ENCODE measurements at places on chromosomes 12 and 14.

DNA sequence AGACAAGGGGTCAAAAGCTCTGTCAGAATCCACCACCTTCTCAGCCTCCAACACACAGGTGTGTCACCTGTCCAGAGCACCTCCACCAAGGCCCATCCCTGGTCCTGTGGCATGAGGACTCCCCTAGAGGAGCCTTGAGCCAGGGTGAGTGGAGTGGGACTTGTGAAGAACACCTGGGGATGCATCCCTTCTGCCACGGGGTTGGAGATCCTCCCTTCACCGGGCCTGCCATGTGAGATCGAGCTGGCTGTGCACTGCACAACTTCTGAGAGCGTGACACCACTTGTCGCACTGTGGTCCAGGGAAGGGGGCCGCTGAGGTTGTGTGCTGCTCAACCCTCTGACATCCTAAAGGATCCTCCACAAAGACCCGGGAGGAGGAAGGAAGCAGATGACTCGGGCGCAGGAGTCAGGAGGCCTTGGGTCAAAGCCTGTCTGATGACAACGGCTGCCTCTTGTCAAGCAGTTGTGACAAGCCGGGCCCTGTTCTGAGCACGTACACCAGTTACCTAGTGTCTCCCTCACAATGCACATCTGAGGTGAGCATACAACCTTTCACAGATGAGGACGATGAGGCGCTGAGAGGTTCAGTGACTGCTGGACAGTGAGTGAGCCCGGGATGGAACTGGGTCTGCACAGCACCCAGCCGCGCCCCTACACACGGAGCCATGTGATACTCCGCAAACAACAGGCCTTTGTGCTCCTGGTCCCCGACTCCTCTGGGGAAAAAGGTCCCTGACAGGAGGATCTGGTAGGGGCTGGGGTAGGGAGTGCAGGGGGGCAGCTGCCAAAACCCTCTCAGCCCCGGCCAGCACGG is 35.6 kb downstream of the CHGA start:
- DNase-seq, result no peak

DNA sequence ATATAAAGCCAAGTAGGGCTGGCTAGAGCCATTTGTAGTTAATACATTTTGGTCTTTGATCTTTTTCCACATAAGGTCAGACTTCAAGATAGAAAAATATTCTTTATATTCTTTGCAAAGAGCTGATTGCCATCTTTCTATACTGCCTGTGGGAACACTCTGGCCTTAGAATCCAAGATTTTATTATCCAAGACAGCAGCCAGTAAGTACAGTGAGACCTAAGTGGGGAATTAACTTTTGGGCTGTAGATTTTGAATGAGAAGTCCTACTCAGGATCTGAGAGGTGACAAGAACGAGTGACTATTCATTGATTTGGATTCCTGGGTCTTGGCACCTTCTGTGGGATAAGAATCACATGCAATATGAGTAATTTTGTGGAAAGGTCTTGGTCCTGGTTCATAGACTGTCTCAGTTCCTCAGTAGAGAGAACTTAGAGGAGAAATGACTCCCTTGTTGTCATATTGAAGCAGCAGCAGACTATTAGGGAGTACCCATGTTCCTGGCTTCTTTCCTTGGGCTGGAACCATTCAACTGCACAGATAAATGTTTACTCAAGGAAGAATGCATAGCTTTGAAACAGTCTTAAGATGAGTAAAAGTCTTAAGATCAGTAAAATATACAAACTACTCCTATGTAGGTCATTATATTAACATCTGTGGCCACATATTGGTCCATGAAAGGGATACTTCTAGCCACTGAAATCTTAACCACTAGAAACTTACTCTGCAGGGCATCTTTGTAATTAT is 353.8 kb downstream of the RAD51B start:
- DNase-seq, result no peak

DNA sequence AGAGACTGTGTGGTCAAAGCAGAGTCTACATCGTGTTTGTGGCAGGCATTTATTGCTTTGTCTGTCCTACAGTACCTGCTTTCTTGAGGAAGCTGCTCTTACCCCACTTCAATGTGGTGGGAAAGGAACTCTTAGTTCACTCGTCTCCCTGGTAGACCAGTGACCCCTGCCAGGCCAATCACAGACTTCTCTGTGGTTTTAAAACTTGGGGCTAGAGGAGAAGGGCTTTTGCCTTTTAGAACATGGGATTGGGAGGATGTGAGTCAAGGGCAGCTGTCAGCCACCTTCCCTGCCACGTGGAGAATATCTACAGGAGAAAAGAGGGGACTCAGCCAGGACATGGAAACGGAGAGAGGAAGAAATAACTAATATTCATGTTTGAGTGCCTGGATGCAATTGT is 36.8 kb upstream of the TMED10 start:
- DNase-seq, result peak; percentile 64

DNA sequence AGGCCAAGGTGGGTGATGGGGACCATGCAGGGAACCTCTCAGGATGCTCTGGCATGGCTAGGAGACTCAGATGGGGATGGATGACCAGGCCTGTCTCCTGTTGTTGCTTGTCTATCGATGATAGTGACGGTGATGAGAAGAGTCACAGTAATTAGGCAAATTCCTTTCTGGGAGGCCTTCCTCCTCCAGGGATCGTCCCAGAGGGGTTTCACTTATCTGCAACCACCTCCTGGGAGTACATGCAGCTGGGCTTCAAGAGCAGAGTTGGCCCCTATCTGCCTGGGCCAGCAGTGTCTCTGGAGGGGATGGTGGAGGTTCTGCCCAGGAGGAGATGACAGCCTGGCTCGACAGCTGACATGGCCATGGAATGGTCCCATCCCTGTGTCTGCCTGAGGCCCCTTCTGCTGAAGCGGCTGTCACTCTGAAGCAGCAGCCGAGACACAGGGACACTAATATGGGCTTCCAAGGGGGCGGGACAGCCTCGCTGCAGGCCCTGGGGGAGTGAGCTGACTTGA is 27.5 kb upstream of the OAS1 start:
- DNase-seq, result no peak

DNA sequence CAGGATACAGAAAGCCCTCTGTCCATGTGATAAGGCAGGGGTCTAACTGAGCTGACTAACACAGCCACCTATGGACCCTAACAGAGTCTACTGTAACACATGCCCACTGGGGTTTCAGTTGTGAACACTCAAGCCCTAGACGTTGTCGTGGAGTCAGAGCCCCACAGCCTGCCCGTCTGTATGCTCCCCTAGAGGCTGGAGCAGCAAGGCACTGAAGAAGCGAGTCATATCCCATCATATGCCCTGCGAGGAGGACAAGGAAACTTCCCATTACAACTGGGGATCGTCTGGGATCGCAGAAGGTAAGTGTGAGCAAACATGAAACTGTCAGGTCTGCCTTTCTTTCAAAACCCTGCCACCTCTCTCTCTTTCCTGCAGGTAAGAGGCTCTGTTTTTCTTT is 138.1 kb downstream of the GPR65 start:
- no peak for DNase-seq

DNA sequence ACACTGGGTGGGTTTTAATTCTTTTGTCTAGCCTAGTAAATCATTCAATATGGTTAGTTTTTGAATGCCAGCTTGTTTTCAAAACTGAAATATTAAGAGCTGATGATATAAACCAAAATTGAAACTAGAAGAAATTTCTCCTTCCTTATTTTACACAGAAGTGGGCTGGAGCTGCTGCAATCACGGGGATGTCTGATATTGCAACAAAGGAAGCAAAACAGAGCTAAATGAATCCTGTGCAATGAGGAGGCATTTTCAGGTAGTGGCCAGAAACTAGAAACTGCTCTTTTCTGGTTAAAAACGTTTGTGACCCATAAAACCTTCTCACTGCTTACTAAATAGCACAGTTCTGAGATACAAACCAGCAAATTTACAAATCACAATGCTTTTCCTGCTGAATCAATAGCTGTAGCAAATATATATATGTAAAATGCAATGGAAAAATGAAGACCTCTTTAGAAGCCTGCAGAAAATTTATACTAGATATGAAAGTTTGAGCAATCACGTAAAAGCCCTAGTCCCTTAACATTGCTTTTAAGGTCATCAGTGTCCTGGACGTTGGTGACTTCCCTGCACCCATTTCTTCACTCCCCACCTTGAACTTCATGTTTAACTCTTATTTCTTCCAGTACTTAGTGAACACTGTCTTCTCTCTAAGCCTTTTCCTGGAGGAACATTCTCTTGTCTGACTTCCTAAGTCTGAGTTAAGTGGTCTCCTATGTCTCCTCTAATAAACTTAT is 15.9 kb upstream of the LRRK2 start:
- DNase-seq, result peak; percentile 78

GRCh38 chr12:53097564-53098353 is at the start of gene IGFBP6:
Gene IGFBP6 (plus strand): TSS chr12:53097667. CDS start chr12:53097718, 51 bp downstream.
- peak; percentile 68 for DNase-seq

DNA sequence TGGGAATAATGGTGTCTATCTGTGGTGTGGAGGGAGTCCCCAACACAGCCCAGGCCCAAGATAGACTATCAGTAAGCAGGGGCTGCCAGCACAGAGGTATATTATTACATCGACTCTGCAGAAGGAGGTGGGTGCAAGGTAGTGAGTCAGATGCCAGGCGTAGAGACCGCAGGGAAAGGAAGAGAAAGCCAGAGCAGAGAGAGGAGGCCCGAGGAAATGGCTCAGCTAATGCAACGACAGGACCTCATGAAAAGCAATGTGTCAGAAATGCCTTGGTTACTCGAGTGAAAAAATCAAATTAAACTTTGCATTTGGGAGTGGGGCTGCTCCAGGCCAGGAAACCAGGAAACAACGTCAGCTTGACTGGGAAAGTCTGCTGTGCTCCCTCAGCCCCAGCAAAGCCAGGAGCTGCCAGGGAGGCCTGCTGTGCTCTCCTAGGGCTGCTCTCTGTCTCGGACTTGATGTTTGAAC is 173.2 kb downstream of the SUDS3 start:
- DNase-seq, result no peak

- DNase-seq, result peak; percentile 20
Observed at GRCh38 chr12:32379213-32379612, 20.1 kb upstream of the FGD4 start.

GRCh38 chr12:55972042-55972441 is 1.8 kb upstream of the RAB5B start:
- DNase-seq, result no peak

DNA sequence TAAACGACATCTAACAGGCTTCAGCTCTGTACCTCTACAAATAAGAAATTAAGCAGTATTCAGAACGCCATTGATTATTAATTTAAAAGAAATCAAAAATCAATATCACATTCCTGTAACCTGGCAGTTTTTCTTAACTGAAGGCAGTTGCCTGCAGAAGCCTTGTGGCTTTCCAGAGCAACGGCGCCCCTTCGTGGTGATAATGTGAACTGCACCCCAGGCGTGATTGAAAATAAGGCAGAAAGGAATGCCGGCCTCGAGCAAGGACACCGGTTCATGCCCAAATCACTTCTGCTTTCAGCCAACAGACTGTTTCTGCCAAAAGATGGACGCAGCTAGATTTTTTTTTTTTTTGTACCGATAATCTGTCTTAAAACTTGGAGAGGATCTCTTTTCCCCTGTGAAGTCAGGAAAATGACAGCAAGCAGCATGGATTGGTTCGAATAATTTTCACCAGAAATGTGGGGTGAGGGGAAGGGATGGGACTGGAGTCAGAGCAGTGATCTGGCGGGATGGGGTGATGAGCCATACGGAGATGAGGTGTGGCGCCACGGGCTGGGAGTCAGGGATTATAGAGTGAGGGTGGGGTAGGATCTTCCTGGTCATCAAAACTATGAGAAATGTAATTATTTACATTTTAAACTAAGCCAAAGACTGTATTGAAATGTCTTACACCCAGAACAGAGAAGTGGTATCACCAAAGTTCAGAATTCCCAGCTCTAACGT is 473.0 kb downstream of the DPF3 start:
- DNase-seq, result peak; percentile 68

DNA sequence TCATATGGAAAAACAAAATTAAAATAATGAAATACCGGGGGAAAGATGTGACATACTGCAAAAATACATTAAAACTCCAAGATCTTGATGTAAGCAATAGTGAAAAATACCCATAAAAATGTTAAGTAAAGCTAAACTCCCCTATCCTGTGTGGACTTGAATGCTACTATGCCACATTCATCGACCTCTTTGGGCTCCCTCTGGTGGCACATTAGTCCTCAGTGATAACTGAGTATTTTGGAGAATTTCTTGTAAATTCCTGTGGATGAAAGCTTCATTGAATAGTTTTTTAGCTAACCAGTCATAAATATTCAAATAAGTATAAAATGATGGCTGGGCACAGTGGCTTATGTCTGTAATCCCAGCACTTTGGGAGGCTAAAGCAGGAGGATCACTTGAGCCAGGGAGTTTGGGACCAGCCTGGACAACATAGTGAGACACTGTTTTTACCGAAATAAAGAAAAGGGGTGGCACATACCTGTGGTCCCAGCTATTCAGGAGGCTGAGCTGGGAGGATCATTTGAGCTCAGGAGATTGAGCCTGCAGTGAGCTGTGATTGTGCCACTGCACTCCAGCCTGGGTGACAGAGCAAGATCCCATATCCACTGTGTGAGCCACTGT is 42.4 kb upstream of the SGPP1 start:
- peak; percentile 40 for DNase-seq

DNA sequence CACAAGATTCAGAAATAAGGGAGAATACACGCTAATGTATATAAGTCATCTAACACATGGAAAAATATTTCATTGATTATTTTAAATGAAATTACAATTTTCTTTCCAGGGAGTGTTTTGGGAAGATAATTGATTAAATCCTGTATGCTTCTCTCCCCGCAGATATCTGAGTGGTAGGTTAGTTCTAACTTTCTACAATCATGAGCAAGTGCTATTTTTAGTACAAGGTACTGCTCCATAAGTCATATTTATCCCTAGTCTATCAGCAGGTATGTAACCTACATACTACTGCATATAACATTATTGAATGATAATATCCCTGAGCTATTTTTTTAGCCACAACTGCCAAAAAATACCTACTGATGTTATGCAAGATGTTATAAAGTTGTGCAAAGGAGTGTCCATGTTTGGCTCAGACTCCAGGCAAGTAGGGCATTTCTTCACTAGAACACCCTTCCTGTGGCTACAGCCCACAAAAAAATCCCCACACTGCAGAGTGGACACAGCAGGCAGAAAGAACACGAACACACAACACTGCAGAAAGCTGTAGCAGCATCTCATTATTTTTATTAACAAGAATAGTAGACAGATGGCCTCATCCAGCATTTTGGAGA is 87.0 kb downstream of the SEC23A start:
- DNase-seq, result no peak

DNA sequence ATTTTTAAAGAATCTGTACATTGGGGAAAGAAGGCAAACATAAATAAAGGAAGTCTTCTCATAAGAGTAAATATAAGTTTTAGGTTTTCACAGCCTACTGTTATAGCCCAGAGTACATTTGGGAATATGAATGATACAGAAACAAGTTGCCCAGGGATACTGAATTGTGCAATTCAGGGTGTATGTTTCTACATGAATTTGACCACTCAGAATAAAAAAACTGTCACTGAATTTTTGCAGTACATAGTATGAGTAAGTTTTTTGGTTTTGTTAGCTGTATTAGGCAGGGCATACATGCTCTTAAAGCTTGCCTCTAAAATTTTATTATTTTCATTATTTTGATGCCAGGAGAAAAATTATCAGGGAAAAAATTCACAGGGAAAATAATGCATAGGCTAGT is 6.6 kb upstream of the PCNX4 start:
- DNase-seq, result peak; percentile 32

DNA sequence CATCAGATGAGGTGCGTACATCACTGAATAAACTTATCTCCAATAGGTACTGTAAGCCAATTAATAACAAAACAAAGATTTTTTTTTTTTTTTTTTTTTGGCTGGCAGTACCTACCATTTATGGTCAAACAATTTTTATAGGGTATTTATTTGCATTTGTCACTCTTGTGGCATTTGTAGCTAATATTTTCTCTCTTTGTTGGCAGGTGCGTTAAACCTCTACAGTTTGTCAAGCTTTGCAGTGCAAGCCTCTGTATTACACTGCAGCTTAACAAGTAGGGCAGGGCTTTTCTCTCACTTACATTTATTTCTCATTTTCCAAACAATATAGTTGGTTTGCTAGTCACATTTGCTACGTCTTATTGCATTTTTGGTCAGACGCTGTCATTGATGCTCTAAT is 12.3 kb downstream of the PRPF39 start:
- no peak for DNase-seq

All from NB4 (cell line).